Hindlimb muscle (tissue), 1 donor: ENCODE measurements at places on chromosomes 6 and 20. TPM values are rescaled to one million over a fixed set of nuclear protein-coding genes. Genes with fewer than 3 reads are reported as not detected.

Gene BIRC7
- polyA plus RNA-seq, result not detected

Gene ZC2HC1B
- polyA plus RNA-seq, result not detected

Gene LPA
- not detected for polyA plus RNA-seq

Gene FAM209B
- polyA plus RNA-seq, result not detected

Gene XKR7
- 0.05 TPM for polyA plus RNA-seq

Gene SNX5
- 101 TPM for polyA plus RNA-seq

Gene NKAIN4
- 53.5 TPM for polyA plus RNA-seq

Gene ANKRD6
- 7.9 TPM for polyA plus RNA-seq

DNA sequence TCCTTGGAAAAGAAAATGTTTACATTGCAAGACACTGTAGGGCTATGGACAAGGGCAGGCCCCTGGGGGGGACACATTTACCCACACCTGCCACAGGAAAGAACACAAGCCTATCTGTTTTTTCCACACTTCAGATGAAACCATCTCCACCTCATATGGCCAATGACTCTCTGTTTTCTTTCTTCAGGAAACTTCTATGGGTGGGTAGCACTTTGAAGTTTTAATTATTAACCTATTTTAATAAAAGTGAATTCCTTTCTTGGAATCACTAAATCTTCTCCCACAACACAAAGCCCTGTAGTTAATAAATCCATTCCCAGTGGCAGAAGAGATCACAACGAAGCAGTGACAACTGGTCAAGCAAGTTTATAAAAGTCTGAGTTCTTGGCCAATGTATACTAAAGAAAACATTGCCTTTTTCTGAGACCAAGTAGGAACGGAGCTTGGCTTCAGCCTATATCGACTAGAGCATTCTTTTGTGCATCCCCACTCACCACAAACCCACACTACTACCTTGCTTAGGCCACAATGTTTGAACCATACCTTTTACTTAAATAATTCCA is 125.1 kb upstream of the CARMIL1 start:
- DNase-seq, result no peak

DNA sequence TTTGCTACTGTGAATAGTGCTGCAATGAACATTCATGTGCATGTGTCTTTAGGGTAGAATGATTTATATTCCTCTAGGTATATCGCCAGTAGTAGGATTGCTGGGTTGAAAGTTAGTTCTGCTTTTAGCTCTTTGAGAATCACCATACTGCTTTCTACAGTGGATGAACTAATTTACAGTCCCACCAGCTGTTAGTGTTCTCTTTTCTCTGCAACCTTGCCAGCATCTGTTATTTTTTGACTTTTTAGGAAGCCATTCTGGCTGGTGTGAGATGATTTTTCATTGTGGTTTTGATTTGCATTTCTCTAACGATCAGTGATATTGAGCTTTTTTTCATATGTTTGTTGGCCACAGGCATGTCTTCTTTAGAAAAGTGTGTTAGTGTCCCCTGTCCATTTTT is 40.0 kb downstream of the PLG start:
- DNase-seq, result no peak

GRCh38 chr6:32188381-32189068 is 1.5 kb downstream of the PBX2 start:
- DNase-seq, result no peak

GRCh38 chr6:45681860-45682511 is 304.3 kb upstream of the SUPT3H start:
- no peak for DNase-seq

DNA sequence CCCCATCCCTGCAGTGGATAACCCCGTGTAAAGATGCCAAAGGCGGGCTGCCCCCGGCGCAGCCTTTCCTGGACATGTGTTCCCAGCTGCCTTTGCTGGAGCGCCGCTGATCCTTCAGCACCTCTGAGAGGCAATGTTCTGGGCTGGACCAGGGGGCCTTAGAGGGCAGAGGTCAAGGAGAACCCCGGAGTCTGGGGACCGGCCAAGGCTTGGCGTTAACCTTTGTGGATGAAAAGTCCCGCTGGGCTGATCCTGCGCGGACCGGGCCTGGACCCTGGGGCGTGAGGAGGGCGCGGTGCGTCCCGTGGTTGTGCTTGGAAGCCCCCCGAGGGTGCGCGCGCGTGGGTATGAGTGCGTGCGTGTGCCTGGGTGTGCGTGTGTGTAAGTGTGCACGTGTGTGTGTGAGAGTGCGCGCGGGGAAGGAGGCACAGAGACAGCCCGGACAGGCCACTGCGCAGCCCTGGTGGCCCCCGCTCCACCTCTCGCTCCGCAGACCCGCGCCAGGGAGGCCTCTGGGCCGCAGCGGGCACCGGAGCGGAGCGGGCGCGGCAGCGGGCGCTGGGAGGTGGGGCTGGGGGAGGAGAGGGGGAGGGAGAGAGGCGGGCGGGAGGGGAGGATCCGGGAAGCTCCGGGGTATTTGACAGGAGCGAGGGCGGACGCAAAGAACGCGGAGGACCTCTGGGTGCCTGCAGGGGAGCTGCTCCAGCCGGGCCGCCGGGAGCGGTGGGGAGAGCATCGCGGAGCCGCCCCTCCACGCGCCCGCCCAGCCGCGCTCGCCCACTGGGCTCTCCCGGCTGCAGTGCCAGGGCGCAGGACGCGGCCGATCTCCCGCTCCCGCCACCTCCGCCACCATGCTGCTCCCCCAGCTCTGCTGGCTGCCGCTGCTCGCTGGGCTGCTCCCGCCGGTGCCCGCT is at the start of gene SMOC2:
Gene SMOC2, plus strand, starts transcription at position 665 of the 914 bp plus-strand sequence. Its CDS starts 187 bp downstream, at position 852.
- DNase-seq, result peak; percentile 55

GRCh38 chr20:34385464-34385863 is 22.4 kb downstream of the ITCH start:
- no peak for DNase-seq

- no peak for DNase-seq
Measured at GRCh38 chr20:54665812-54666211, 190.4 kb downstream of the DOK5 start.

GRCh38 chr20:31666258-31667042 is 28.7 kb downstream of the COX4I2 start:
- no peak for DNase-seq

DNA sequence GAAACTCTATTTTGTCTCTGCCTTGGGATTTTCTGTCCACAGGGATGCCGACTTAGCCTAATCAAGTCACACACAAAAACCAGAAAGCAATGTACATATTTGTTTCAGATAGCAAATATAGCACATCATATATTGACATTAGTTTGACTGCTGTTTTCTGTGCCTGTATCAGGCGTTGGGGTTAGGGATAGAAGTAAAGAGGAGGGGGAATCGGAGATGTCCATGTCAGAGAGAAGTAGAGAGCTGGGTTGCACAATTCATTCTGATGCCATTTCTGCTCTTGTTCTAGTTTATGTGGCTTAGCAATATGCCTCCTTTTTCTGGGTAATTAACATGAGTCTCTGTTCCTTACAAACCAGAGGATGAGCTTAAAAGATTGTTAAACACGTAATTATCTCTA is 14.7 kb upstream of the IPCEF1 start:
- no peak for DNase-seq

DNA sequence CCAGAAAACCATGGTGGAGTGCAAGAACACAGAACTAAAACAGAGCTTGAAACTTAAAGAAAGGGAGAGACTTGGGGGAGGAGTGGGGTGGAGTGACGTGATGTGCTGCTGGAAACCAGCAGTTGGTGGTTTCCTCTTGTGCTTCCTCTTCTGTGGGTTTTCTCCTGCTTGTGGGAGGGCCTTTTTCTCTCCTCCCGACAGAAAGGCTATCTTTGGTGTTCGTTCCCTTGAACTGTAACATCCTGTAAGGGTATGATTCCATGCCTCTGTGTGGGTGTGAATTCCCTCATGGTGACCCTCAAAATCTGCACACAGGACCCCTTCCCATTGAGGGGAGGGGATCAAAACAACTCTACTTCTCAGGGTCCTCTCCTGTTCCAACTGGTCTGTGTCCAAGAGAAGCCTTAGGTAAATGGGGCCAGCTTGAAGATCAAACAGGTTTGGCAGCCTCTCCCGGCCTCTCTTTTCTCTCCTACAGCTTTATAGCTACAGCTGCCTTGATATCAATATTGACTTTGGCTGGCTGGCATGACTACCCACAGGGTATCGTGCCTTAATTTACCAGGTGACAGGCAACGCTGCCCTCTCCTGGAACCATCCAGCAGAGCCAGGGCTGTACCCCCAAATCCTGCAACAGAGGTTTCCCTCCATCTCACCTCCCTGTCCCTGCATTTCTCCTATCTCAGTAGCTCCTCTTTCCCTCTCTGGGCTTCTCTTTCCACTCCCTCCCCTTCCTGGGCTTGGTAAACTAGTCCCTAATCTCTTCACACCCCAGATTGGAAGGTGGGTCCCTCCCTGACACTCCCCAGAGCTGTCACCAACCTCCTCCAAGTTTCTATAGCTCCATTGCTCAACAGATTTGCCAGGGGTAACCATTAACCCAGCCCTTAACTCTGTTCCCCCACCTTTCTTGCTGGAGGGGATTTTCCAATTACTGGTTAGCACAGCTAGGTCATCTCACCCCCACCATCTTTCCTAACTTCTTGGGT is 1.5 kb upstream of the MSH5 start:
- DNase-seq, result peak; percentile 56

- peak; percentile 18 for DNase-seq
Measured at GRCh38 chr20:49388744-49389143, 93.7 kb downstream of the KCNB1 start.

DNA sequence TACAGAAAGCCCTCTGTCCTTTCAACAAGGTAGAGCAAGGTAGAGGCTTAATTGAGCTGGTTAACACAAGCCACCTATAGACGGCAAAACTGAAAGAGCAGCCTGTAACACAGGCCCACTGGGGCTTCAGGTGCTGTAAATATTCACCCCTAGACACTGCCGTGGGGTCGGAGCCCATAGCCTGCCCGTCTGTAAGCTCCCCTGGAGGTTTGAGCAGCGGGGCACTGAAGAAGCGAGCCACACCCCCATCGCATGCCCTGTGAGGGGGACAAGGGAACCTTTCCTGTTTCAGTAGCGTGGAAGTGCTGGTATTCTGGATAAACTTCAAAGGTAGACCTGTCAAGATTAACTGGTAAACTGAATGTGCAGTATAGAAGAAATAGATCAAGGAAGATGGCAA is 160.4 kb downstream of the TPBG start:
- no peak for DNase-seq

GRCh38 chr20:10876558-10876957 is 202.8 kb upstream of the JAG1 start:
- peak; percentile 37 for DNase-seq
